Natural killer cell treated with Interleukin-12 subunit alpha and Interleukin-12 subunit beta and Interleukin-15 and Interleukin-18, amount 100 ng/mL, for 72 hours (primary cell): ENCODE measurements at places on chromosomes 5 and 9. TPM values are rescaled to one million over a fixed set of nuclear protein-coding genes. Genes with fewer than 3 reads are reported as not detected.

GRCh38 chr9:92245005-92245797 lies 48.3 kb downstream of the IARS1 start:
- no peak overlapping the region for H3K4me3 ChIP-seq
- peaks cover 77% of the 10 kb centered on the region for H3K36me3 ChIP-seq
- no peak overlapping the region for H3K27ac ChIP-seq
- no peaks in the 10 kb centered on the region for H3K27me3 ChIP-seq
- DNase-seq: no peak
- peaks cover 6% of the 10 kb centered on the region for H3K4me1 ChIP-seq

- no peaks in the 10 kb centered on the region for H3K27me3 ChIP-seq
- H3K4me1 ChIP-seq: no peaks in the 10 kb centered on the region
- no peaks in the 10 kb centered on the region for H3K36me3 ChIP-seq
- no peak for DNase-seq
Observed at GRCh38 chr5:79186021-79186420, 49.9 kb upstream of the JMY start.

- no peaks in the 10 kb centered on the region for H3K36me3 ChIP-seq
- no peaks in the 10 kb centered on the region for H3K4me1 ChIP-seq
- DNase-seq: no peak
- no peak overlapping the region for H3K4me3 ChIP-seq
- H3K27me3 ChIP-seq: no peaks in the 10 kb centered on the region
- H3K27ac ChIP-seq: no peak overlapping the region
Observed at GRCh38 chr5:99247346-99247745, 318.5 kb upstream of the CHD1 start.

DNA sequence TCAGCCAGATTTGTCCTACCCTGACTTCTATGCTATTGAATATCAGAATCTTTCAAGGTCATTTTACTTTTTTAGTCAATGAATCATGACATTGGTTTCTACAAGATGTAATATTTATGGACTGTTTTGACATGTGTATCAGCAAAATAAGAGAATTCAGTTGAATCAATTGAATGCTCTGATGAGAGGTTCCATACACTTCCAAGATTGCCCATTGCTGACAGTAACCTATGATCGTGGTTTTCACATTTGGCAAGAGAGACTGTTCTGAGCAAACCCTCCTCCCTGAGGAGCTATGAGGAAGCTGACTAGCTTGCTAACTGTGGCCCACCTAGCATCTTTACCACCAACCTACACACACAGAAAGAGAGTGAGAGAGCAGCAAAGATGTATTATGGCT lies 56.7 kb upstream of the FST start:
- H3K36me3 ChIP-seq: no peaks in the 10 kb centered on the region
- no peaks in the 10 kb centered on the region for H3K4me1 ChIP-seq
- no peak overlapping the region for H3K4me3 ChIP-seq
- H3K27me3 ChIP-seq: peaks cover 10% of the 10 kb centered on the region
- no peak for DNase-seq

DNA sequence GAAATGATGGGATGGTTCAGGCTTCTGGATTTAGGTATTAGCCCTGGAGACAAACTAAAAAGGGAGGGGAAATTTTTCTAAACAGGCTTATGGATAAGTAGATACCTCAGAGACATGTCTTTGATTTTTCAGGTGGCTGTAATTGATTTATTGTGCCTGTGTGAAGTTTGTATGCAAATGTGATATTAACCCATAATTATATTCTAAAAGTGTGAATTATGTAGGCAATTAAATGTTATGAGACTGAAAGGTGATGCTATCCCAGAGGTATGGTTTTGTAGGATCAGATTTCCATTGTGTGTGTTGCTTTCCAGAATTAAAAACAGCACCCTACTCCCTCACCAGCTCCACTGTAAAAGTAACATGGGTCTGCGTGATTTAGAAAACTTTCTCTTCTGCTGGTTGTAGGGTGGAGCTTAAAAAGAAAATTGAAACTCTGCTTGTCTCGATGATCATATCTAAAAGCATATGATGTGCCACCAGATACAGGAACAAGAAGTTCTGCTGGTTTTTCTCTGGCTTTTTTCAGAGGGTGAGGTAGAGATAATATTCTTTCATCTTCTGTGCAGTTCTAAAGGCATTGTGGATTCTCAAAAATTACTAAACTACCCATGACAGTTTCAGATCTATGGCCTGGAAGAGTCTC lies 71.8 kb upstream of the TAF11L2 start:
- H3K27me3 ChIP-seq: no peaks in the 10 kb centered on the region
- DNase-seq: no peak
- H3K4me3 ChIP-seq: no peak overlapping the region
- no peak overlapping the region for H3K27ac ChIP-seq
- H3K4me1 ChIP-seq: no peaks in the 10 kb centered on the region

The DCAF10 gene
- total RNA-seq: 19.1 TPM

The PCDHAC2 gene
- total RNA-seq: not detected

The FCN1 gene
- not detected for total RNA-seq

DNA sequence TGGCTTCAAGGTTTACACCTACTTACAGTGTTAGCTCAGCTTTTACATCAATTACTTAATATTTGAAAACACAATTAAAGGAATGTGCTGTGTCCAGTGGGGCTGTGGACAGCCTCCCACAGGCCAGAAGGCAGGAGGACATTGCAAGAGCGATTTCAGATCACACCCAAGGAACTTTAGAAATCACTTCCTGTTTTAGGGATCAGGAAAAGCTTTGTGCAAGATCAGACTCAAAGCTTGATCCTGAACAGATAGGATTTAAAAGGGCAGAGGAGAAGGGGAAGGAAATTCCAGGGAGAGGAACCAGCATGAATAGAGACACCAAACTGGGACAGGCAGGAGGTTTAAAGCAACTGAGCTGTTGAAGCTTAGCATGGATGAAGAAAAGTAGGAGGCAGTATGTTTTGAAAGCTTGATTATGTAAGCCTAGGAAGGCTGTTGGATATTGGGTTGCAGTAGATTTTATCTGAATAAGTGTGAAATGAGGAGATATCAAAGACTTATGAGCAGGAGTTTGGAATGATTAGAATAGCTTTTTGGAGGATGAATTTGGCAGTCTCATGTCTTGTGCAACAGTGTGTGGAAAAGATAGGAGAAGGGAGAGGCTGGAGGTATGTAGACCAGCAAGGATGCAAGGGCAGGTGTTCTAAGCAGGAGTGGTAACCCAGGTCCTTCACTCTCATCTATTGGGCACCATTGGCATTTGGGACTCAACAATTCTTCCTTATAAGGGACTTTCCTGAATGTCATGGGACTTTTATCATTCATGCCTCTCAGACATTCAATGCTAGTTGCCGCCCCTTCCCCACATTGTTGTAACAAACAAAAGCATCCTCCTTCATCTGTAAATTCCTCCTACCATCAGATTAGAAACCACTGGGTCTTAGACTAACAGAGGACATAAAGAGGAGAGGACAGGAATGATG lies 123.5 kb downstream of the TARS1 start:
- H3K27ac ChIP-seq: no peak overlapping the region
- no peaks in the 10 kb centered on the region for H3K36me3 ChIP-seq
- no peaks in the 10 kb centered on the region for H3K27me3 ChIP-seq
- H3K4me3 ChIP-seq: no peak overlapping the region

GRCh38 chr9:106916466-106917235 lies 53.7 kb downstream of the ZNF462 start:
- no peaks in the 10 kb centered on the region for H3K27me3 ChIP-seq
- H3K4me1 ChIP-seq: peaks cover 14% of the 10 kb centered on the region
- no peak for DNase-seq
- no peak overlapping the region for H3K27ac ChIP-seq

DNA sequence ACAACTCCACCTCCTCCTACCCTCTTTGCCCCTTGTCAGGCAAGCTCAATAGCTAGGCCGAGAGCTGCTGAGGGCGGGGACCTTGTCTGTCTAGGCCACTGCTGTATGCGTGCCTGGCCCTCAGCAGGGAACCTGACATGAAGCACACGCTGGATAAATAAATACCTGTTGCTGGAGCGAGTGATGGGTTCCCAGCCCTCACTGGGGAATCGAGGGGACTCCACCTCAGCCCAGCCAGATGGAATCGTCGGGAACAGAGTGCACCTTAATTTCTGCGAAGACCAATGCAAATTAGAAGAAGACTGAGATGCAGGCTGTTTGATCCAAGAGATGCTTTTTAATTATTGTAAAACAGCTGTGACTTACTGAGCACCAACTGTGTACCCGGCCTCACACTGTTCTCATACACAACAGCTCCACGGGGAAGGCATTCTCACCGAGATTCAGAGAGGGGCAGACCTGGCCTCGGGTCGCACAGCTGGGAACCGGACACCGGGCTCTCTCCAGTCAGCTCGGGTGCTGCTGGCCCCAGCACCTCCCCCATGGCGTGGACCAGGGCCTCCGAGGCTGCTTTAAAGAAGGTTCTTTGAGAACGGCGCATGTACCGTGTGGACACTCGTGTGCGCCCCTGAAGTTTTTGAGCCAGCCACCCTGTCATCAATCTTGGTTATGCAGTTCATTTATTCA lies 109.7 kb upstream of the IER5L start:
- no peaks in the 10 kb centered on the region for H3K36me3 ChIP-seq
- no peak overlapping the region for H3K4me3 ChIP-seq
- H3K4me1 ChIP-seq: no peaks in the 10 kb centered on the region
- H3K27me3 ChIP-seq: no peaks in the 10 kb centered on the region

The CDO1 gene
- total RNA-seq: not detected

The FGFR4 gene
- 1.9 TPM for total RNA-seq
